ENCODE measurements at places on chromosomes 2 and 18. TPM values are rescaled to one million over a fixed set of nuclear protein-coding genes. Genes with fewer than 3 reads are reported as not detected.

DNA sequence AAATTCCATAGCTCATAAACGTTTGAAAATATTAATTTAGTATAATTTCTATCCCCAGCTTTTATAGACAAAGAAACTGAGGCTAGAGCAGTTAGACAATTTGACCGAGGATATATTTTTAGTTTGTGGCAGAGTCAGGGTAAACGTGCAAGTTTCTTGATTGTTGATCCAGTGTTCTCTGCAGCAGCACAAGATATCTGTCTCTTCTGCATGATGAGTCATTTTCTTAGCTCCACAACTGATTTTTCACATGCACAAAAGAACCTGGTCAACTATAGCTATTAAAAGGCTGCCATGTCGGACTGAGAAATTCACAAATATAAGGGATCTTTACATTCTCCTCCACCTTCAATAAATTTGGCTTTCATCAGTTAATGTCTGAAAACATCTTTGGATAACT, 143.4 kb upstream of the CYP26B1 start:
- no peaks in the 10 kb centered on the region for H3K4me1 ChIP-seq
- H3K4me3 ChIP-seq: no peak overlapping the region
- H3K27me3 ChIP-seq: no peaks in the 10 kb centered on the region
- no peak for DNase-seq

- no peaks in the 10 kb centered on the region for H3K27me3 ChIP-seq
- no peak overlapping the region for H3K4me3 ChIP-seq
- no peaks in the 10 kb centered on the region for H3K36me3 ChIP-seq
Observed at GRCh38 chr18:69725855-69726508, 221.7 kb downstream of the CD226 start.

GRCh38 chr2:105873721-105874120, 129.0 kb downstream of the NCK2 start:
- peaks cover 9% of the 10 kb centered on the region for H3K4me1 ChIP-seq
- no peak for DNase-seq
- H3K27ac ChIP-seq: no peak overlapping the region
- peaks cover 12% of the 10 kb centered on the region for H3K36me3 ChIP-seq

Gene ABCA12
- total RNA-seq: not detected

DNA sequence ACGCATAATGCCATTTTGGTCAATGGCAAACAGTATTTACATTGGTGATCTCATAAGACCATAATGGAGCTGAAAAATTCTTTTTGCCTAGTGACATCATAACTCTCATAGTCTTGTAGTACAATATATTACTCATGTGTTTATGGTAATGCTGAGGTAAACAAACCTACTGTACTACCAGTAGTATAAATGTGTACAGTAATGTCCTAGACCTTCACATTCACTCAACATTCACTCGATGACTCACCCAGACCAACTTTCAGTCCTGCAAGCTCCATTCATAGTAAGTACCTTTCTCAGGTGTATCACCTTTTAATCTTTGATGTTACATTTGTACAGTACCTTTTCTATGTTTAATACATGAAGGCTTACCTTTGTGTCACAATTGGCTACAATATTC, 558.2 kb upstream of the PIK3C3 start:
- no peaks in the 10 kb centered on the region for H3K4me1 ChIP-seq
- H3K36me3 ChIP-seq: no peaks in the 10 kb centered on the region
- H3K27ac ChIP-seq: no peak overlapping the region
- no peak overlapping the region for H3K4me3 ChIP-seq
- DNase-seq: no peak
- no peaks in the 10 kb centered on the region for H3K27me3 ChIP-seq
